ENCODE measurements at places on chromosomes 5 and 9.

- no peak for DNase-seq
Measured at GRCh38 chr5:156497804-156498208, 170.8 kb downstream of the SGCD start.

- DNase-seq = no peak
Measured at GRCh38 chr5:107265193-107265592, 405.5 kb downstream of the EFNA5 start.

DNA sequence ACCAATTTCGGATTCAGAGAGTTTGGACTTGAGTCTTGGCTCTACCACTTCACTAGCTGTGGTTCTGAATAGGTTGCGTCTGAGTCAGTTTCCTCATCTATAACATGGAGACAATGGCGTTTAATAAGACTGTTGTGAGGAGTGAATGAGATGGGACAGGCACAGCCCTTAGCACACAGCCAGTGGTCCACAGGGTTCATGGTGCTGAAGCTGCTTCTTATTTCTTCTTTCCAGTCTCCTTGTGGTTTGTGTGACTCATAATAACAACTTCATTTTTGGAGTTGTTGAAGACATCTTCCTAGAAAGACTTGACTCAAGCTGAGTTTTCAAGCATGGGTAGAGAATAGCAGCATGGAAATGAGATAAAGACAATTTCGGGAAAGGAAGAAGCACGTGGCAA, 172.6 kb upstream of the PPP2R2B start:
- DNase-seq = no peak

DNA sequence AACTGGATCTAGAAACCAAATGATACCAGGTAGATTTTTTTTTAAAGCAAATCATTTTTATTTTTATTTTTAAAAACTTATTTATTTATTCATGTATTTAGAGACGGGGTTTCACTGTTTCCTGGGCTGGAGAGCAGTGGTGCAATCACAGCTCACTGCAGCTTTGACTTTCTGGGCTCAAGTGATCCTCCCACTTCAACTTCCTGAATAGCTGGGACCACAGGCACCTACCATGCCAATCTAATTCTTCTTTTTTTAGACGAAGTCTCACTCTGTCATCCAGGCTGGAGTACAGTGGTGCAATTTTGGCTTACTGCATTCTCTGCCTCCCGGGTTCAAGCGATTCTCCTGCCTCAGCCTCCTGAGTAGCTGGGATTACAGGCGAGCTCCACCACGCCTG, 41.3 kb upstream of the CDK20 start:
- no peak for DNase-seq

DNA sequence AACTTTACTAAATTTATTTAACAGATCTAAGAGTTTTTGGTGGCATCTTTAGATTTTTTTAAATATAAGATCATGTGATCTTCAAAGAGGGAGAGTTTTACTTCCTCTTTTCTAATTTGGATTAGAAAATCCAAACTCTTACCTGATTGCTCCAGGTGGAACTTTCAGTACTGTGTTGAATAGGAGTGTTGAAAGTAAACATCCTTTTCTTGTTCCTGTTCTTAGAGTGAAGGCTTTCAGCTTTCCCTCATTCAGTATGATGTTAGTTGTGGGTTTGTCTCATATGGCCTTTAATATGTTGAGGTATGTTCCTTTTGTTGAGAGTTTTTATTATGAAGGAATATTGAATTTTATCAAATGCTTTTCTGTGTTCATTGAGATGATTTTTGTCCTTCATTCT, 650.0 kb upstream of the SGCD start:
- DNase-seq = no peak

- no peak for DNase-seq
Measured at GRCh38 chr9:105259731-105260612, 15.5 kb downstream of the SLC44A1 start.

- peak; percentile 13 for DNase-seq
Measured at GRCh38 chr9:90998573-90998972, 197.0 kb downstream of the SYK start.

DNA sequence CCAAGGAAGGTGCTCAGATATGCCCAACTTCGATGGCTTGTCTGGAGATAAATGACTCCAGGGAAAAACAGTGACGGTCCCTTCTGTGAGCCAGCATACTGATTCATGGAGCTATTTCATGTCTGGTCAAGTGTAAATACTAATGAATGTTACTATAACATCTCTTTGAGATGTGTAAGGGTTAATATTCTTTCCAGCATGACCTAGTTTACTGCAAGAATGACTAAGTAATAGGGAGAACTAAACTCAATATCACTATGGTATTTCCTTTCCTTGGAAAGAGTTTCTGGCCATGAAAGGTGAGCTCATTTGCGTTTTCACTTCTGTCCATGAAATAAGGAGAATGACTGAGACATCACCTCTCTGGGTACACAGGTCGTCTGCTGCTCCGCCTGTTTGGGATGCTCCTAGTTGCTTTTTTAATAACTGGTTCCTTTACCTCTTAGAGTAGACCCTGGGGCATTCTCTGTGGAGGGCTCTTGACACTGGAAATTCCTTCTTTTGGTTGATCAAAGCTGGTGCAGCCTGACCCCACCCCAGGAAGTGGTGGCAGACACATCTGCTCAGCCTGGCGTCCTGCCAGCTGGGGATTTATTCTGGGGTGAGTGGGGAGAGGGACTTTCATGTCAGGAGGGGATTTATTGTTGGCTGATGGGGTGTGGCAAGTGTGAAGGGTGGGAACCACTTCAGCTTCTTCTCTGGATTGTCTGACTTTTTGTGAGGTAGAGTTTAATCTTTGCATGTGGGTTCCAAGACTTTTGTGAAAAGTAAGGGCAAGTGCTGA, 250.0 kb upstream of the MPDZ start:
- peak; percentile 63 for DNase-seq

DNA sequence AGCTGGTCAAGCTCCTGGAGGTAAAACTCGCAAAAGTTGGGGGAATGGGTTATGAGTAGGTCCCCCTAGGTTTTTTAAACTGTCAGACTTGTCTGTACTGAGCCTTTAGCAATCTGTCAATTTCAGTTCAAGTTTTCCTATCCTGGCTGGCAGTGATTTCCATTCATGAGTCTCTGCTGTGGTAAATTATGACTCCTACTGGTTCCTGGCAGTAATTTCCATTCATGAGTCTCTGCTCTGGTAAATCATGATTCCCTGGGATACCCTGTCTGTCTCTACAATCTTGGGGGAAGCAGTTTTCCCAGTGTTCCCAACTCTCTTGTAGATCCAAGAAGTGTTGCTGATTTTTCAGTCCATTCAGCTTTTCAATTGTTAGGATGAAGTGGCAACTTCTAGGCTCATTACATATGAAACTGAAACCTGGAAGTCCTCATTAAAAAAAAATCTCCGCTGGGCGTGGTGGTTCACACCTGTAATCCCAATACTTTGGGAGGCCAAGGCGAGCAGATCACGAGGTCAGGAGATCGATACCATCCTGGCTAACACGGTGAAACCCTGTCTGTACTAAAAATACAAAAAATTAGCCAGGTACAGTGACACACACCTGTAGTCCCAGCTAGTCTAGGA, 91.3 kb upstream of the GPBP1 start:
- peak; percentile 36 for DNase-seq

DNA sequence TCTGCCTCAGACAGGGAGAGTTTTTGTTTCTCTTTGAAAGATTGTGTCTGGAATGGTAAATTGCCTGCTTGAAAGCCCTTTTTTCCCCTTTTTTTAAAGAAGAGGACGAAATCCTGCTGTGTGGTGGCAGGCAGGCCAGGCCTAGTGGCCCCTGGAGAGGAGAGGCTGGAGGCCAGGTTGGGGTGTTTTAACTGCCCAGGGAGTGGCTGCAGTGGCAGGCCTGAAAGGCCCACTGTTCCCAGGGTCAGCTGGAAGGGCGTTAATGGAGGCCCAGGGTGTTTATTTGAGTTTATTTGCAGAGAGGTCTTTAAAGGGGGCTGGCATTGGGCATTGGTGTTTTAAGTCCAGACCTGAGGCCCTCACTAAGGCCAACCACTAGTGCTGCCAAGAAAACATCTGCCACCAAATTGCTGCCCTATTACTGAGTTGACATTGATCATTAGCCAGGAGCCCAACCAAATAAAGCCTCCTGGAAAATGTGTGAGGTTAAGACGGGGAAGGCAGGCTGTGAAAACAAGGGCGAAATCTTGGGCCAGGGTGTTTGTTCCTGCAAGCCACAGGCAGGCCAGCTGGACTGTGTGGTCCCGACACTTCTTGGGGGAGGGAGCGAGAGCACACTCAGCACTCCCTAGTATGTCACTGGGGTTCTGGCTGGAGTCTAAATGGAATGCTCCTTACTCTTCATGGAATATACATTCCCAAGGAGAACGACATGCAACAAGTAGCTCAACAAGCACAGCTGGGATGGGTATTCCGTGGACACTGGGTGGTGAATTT, 5.0 kb downstream of the JADE2 start:
- no peak for DNase-seq

DNA sequence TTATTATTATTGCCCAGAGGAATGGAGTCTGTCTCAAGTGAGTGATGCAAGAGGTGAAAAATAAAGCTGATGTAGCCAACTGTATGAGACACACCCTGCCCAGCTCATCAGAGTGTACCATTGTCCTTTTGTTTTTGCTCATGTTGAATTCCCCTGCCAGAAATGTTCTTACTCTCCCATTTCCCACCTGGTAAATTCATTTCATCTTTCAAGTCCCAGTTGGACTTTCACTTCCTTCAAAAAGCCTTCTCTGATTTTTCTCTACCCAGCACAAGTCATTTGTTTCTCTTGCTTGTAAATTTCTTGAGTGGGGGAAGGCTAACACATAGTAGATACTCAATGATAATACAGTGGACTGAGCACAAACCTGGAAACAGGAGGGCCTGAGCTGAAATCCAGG, 394.5 kb upstream of the ZNF462 start:
- no peak for DNase-seq

DNA sequence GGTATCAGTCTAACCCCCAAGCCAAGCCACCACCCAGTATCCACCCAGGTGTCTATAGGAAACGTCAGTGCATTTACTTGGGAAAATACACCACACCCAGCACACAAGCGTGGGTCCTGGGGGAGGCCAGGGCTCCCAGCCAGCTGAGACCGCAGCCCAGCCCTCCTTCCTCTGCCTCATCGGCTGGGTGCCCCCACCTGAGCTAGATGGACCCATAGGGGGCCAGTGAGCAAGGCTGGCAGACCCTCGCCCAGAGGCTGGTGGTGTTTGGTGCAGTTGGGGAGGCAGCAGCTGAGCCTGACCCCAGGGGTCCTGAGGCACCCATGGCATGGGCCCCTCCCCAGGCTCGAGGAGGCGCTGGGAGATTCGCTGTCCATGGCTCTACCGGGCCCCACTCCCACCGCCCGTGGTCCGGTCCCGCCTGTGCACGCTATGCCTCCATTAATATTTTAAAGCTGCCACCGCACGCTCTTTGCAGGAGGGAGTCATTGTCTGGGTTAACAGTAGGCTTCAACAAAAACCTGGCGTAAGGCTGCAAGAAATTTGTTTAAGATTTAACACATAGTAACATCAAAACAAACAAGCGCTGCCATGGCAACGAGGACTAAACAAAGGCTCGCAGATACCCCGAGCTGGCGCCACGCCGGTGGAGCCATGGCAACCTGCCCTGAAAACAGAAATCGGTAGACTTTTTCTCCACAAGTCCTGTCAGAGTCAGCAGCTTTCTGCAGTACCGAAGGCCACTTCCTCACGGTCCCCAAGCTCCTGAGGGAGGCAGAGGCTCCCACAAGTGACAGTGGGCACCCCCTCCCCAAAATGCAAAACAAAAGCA, 20.6 kb downstream of the TPPP start:
- peak; percentile 84 for DNase-seq

GRCh38 chr9:121055642-121056143, 5.6 kb upstream of the C5 start:
- no peak for DNase-seq

- DNase-seq = no peak
Measured at GRCh38 chr5:54519509-54519876, 1.9 kb downstream of the SNX18 start.

DNA sequence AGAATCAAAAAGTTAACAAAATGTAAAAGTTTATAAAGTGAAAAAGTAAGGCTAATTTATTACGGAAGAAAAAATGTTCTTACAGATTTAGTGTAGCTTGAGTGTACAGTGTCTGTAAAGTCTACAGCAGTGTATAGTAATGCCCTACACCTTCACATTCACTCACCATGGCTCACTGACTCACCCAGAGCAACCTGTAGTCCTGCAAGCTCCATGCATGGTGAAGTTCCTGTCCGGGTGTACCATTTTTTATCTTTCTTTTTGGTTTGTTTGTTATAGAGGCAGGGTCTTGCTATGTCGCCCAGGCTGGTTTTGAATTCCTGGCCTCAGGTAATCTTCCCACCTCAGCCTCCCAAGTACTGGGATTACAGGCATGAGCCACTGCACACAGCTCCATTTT, 93.6 kb downstream of the MED27 start:
- DNase-seq = no peak

- no peak for DNase-seq
Measured at GRCh38 chr5:156584871-156585270, 257.9 kb downstream of the SGCD start.

DNA sequence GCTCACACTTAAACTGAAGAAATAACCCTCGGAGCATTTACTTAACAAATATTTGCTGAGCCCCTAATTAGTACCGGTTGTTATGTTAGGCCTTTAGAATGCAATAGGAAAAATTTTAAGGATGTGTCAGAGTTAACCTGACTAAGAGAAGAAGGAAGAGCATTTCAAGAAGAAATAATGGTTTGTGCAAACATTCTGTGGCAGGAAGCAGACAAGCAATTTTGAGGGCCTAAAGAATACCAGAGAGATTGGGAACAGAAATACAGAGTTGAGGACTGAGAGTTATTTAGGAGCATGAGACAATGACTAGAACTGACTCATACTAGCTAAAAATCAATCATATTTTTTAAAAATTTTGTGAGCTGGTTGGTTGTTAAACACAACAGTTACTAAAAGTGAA, 218.8 kb downstream of the PRR16 start:
- no peak for DNase-seq

GRCh38 chr5:5522336-5522735, 99.9 kb downstream of the ICE1 start:
- DNase-seq = no peak

- no peak for DNase-seq
Measured at GRCh38 chr5:6827526-6828219, 114.4 kb downstream of the TENT4A start.

GRCh38 chr5:158908425-158909220, 191.1 kb downstream of the EBF1 start:
- no peak for DNase-seq

DNA sequence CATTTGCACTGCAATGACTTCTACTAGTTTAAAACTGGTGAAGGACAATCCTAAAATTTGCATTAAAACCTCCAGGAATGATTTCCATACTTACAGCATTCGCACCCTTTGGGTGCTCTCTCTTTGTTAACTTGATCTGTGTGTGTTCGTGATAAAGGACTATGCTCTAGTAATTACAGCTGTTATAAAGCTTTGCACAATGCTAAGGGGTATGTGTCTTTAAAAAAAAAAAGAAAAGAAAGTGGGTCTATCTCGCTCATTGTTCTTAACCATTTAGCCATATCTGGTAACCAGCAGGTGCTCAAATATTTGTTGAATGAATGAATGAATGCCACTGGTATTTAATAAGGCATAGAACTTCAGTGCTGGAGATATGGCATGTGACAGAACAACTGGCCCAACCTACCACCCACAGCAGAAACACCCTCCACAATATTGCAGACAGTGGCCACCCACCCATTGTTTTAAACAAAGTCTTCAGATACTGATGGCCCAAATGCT, 8.7 kb downstream of the TRIM36 start:
- DNase-seq = no peak

Measured in SW480 (cell line).